ENCODE measurements at places on chromosomes 7 and 10.

- no peak for DNase-seq
These were observed 212.2 kb downstream of the CUX1 start for GRCh38 chr7:102029616-102030015.

GRCh38 chr7:130363026-130363847 is 17.1 kb upstream of the CPA1 start:
- DNase-seq: no peak

GRCh38 chr10:65570143-65571010 is 1355.5 kb upstream of the LRRTM3 start:
- DNase-seq: peak; percentile 68

- DNase-seq: no peak
These were observed 152.9 kb upstream of the CSTF2T start for GRCh38 chr10:51852297-51852696.

- no peak for DNase-seq
These were observed 45.6 kb downstream of the CACNA2D1 start for GRCh38 chr7:82397879-82398524.

DNA sequence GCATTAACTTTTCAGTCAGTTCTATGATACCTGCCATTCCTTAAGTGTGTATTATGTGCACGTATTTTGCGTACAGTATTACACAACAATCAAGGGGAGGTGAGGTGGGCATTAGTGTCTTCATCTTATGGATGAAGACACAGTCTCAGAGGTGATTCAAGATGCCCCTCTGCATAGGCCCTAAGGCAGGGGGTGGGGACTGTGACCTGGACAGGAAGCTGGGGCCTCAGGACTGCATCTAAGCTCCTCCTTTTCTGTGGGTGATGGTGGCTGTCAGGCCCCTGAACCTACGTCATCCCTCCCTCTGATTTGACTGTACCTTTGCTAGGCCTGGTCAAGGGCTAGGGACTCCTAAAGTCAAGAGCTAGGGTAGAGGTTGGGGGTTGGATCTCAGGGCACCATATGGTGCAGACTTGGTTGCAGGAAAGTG is 38.9 kb downstream of the HK1 start:
- DNase-seq: peak; percentile 57

DNA sequence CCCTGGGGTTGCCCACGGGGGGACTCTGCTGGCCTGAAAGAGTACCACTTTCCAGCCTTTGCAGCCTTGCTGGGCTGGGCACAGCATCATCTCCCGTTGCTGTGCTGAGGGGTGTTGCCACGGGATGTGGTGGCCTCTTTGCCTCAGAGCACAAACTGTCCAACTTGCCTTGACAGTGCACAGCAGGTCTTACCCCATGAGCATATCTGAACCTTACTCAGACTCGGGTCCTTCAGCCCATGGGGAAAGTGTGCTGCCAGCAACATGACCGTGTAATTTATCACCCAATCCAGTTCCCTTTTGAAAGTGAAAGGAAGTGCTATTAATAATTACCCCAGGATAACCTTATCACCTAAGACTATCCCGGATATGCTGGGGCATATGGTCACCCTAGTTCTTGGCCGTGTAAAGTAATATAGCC is 46.8 kb downstream of the TBXAS1 start:
- DNase-seq: no peak

GRCh38 chr10:33858326-33858725 is 523.9 kb upstream of the NRP1 start:
- DNase-seq: no peak

- no peak for DNase-seq
These were observed 7.8 kb upstream of the HERC4 start for GRCh38 chr10:68082872-68083271.

- DNase-seq: no peak
These were observed 44.2 kb downstream of the GLRX3 start for GRCh38 chr10:130180416-130180815.

- no peak for DNase-seq
These were observed 60.7 kb downstream of the ZMIZ1 start for GRCh38 chr10:79129361-79129997.

DNA sequence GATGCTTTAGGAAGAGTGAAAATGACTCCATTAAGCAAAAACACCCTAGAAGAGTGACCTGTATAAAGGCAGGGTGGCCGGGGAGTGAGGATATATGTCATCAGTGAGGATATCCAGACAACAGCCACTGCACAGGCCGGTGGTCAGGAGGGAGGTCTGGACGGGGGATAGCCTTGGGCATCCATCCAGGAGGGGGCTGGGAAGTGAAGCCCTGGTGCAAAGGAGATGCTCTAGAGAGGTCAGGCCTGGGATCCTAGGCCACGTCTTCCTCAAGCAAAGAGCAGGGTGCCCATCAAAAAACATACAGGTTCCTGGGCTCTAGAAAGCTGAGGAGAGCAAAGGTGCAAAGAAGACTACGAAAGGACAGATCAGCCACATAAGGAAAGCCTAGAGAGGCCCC is 25.6 kb downstream of the FAM171A1 start:
- no peak for DNase-seq

DNA sequence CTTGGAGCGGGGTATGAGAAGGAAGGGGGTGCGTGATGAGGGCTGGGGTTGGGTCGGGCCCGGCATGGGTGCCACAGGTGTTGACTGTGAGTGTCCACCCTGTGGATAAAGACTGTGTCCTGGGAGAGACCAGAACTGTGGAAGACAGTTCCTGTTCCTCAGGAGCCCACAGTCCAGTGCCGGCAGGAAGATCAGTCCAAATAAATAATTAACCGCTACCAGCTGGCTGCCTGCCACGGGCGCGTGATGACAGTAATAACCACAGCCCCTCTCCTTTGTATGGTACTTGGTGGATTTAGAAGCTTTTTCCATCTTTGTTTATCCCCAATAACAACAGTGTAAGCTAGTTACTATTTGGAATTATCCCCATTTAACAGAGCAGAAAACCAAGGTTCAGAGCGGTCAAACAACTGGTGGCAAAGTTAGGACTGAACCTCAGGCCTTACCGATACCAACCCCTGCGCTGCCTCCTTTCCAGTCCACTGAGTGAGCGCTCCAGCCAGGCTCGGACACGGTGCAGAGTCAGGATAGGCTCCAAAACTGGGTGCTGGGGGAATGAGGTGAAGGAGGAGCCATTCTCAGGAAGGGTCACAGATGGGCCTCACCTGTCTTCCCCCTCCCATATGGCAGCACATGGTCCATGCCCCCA is 5.1 kb downstream of the ZMIZ1 start:
- peak; percentile 90 for DNase-seq

GRCh38 chr7:128794020-128794419 is 2.3 kb downstream of the CCDC136 start:
- DNase-seq: no peak

GRCh38 chr7:36185092-36185491 is 32.0 kb downstream of the EEPD1 start:
- DNase-seq: no peak

DNA sequence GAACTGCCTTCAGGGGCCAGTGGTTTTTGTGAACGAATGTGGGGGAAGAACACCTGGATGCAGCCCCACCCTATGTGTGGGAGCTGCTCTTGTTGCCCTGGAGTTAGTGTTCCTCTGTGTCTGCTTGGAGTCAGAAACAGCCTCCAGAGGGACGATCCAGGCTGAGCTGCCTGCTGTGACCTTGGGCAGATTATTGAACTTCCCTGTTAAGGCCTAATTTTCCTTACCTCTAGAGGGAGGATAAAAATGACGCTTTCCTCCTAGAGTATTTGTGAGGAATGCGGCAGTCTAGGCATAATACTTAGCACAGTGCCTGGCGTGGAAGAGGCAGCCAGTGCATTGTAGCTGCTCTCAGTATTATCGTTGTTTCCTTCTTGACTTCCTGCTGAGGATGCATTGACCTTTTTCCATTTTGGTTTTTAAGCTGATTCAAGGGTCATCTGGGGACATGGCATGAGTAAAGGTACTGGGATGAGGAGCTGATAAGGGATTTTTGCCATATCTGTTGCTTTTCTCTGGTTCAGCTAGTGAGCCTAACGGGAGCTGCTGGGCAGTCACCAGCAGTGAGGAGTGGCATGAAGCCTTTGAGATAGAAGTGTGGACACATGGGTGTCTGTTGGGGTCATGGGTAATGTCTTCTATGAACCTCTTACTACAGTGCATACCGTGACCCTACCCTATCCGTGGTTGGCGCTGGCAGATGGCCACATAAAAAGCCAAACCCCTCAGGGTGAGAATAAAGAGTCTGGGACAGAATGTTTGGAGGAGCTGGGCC is 6.4 kb downstream of the ZFYVE27 start:
- DNase-seq: no peak

- DNase-seq: no peak
These were observed 8.7 kb downstream of the SPRN start for GRCh38 chr10:133415752-133416151.

DNA sequence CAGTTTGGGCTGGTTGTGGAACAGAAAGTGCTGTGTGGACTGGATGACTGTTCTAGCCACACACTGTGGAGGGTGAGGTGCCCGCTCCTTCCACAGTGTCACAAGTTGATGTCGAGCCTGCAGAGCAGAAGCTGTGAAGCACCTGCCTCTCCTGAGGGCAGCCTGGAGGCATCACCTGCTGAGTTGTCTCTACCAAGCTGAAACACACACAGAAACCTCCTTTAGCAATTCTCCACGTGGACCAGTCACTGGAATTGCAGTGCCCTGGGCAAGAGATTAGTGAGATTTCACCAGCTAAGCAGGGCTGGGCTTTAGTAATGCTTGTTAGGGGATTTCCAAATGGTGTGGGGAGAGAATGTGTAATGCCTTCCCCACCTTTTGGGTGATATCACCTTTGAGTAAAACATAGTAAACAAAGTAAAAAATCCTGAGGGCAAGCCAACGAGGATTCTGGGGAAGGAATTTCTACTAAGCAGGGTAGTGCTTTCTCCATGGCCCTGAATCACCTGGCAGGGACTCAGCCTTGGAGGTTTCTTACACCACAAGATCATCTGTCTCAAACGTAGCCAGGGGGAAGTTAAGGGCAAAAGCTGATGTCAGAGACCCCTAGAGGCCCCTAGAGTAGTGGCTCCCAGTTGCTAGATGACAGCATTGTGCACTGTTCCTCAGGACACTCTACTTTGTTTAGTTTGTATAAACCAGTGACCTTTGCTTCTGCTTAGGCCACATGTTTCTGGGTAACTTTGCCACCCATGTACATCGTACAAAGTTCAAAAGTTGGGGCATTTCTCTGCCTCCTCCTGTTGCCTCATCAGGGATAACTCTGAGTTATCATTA is 233.1 kb upstream of the IGFBP3 start:
- DNase-seq: no peak

- DNase-seq: no peak
These were observed 1.3 kb upstream of the EBF3 start for GRCh38 chr10:129965425-129965808.

- DNase-seq: no peak
These were observed 1006.3 kb downstream of the SORCS1 start for GRCh38 chr10:106158241-106158640.

DNA sequence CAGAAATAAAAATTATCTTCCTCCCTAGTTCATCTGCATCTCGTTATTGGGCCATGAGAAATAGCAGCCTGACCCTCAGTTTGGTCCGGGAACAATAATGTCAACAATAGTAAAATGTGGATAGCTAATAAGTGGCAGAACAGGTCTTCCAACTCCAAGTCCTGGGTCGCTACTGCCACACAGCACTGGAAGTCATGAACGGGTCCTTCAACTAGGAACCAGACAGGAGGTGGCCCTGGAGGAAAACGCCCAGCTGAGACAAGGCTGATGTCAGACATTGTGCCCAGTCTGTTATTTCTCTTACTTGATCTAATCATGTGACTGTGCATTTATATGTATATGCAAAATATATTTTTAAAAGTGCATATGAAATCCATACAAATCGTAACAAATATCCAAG is 51.8 kb downstream of the PYROXD2 start:
- no peak for DNase-seq

DNA sequence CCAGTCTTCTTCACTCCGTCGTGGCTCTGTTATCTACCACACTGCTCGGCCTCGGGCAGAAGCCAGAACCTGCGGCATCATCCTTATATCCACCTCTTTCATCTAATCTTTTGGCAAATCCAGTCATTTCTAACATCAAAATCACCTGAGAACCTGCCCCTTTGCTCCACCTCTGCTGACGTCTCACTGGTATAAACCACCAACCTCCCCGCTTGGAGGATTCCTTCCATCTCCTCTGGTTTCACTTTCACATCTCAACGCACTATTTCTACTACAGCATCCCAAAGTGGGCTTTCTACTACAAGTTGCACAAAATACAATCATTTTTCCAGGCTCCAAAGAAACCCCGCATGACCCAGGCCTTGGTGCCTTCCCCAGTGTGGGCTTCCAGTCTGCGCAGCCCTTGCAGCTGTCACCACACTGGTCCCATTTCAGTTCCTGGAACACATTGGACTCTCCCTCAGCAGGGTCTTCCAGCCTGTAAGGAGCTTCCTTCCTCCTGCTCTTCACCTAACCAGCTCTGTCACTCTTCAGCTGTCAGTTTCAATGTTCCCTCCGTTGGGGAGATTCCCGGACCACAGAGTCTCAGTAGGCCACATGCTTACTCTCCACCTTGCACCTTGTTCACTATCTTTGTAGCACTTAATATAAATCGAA is 85.0 kb downstream of the PRKCQ start:
- no peak for DNase-seq

DNA sequence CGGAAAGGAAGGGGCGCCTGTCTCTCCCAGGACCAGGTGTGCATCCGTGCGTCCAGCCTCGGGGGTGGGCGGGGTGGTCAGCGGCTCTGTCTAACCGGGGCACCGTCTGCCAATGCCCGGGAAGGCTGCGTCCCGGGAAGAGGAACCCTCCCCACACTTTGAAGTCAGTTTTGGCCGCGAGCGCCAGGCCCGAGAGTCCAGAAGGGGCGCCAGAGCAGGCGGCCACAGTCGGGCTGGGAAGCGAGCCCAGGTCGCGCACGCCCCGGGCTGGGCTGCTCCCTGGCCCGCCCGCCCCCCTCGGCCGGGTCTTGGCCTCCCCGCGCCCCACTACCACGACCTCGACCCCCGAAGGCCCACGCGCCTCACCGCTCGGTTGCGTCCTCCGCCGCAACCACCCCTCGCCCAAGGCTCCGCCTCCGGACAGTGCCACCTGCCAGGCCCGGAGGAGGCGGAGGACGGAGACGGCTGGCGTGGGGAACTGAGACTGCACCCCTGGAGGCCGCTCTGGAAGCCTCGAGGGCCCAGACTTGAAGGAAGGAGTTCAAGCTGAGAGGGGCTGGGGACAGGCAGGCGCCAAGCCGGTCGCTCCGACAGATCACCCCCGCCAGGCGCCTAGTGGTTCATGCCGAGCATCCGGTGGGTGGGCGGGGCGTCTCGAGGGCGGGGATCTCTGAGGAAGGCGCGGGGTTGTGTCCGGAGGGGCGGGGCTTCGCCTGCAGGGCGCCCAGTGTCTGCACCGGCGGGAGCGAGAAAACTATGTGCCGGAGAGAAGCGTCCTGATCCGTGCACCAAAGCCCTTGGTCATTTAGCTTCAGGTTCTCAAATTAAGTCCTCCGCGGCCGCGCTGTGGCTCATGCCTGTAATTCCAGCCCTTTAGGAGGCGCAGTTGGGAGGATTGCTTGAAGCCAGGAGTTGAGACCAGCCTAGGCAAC is at the start of gene BRAT1:
Gene BRAT1, minus strand, starts transcription at position 404 of the 932 bp plus-strand sequence. CDS start 1,093 bp downstream, outside the sequence.
- DNase-seq: peak; percentile 99

DNA sequence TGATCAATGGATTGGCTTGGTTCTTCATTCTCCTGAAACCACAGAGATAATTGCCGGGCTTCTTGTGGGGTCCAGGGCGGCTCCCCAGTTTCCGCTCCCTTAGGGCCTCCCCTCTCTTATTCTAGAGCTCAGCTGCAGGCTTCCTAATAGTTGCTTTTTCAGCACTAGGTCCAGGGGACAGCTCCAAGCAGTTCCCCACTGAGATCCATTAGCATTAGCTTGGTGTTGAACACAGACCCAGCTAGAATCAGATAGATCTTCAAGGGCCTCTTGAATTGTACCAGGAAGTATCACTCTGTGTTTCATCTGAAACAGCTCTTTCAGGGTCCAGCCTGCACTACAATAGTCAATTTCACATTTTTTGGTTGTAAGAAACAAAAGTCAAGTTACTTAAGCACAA is 238.7 kb downstream of the SEC23IP start:
- DNase-seq: no peak
